ENCODE measurements at places on chromosomes 2 and 18.

DNA sequence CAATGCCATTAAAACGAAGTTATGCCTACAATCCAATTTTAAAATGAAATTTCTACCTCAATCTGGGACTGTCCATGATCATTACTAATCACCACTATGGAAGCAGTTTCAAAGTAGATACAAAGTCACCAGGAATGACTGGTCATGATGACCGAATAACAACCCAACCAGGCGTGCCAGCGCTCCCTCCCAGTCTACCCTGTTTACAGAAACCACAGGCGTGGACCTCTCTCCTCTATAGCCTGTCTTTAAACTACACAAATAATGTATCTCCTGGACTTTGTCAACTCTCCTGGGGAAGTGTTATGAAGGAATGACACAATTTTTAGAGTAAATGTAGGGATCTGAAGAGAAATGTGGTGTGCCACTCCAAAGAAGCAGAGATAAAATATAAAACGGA is 150.2 kb downstream of the SRBD1 start:
- DNase-seq, result no peak

- DNase-seq, result peak; percentile 49
These were observed at the start of gene RSAD2 for GRCh38 chr2:6877402-6878304. Gene RSAD2 (plus strand): TSS chr2:6877777. CDS start chr2:6877801, 24 bp downstream.

DNA sequence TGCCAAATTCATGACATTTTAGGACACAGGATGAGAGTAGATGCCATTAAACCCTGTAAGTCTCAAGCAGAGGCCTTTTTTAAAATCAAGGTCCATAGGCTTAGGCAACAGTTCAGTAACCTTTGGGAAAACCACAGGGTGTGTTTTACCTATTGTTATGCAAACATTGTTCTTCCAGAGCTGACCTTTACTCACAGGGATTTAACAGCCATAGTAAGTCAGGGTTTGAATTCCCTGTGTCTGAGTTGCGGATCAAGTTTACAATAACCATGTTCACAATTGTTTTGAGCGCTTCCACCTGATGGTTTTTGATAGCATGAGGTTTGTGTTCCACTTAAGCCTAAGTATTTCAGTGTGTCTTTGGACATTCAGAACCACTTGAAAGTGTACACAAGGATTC is 160.1 kb upstream of the BOD1L2 start:
- DNase-seq, result no peak

- DNase-seq, result no peak
These were observed 463.9 kb downstream of the STK39 start for GRCh38 chr2:167783261-167784083.

DNA sequence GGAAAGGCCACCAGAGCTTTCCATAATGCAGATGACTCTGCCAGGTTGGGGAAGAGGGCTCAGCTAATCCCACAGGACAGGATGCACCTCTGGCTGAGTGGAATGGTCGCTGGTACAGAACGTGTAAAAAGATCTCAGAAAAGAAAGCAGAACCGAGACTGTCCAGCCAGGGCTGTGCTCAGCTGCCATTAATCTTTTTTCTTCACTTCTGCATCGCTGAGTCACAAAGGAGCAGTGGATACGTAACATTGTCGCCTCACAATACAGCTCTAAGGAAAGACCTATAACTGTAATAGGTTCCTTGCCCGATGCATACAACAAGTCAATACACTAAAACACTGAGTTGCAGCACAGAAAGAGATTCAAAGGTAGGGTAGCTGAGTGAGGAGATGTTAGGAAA is 354.2 kb downstream of the EN1 start:
- no peak for DNase-seq

DNA sequence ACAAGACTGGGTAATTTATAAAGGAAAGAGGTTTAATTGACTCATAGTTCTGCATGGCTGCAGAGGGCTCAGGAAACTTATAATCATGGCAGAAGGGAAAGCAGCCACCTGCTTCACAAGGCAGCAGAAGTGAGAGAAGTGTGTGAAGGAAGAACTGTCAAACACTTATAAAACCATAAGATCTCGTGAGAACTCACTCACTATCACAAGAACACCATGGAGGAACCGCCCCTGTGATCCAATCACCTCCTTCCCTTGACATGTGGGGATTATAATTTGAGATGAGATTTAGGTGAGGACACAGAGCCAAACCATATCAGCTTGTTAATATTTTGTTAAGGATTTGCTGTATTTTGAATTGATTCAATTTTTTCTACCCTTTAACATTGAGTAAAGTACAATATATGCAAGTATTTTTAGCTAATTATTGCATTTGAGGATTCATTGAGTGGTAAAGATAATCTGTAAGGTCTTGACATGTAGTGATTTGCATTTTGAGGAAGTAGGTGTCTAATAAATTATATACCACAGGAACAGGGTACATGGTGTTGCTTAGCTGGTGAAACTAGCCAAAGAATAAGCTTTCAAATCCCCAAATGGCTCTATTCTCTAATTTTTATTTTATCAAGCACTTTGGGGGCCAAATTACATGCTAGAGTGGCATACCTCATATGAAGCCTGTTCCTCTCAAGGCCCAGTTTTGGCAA is 3.9 kb upstream of the C2orf69 start:
- no peak for DNase-seq

- DNase-seq, result no peak
These were observed 218.5 kb downstream of the TRIB2 start for GRCh38 chr2:12935222-12935621.

DNA sequence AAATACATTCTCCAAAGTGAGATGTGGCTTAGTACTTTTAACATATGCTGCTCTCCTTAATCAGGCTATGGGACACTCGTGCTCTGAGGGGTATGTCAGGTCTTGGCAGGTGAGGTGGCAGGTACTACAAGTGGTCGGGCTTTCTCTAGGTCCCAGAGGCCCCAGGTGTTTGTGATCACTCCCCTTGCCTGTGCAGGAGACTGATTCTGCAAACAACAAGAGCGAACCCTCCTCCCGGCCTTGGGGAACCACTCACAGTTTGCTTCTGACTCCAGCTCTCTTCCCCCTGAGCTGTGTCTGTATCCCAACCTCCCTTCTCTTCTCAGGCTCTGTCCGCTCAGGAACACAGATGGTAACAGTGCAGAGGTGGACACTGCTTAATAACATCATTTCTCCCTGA is 48.1 kb downstream of the ATOH8 start:
- DNase-seq, result no peak

DNA sequence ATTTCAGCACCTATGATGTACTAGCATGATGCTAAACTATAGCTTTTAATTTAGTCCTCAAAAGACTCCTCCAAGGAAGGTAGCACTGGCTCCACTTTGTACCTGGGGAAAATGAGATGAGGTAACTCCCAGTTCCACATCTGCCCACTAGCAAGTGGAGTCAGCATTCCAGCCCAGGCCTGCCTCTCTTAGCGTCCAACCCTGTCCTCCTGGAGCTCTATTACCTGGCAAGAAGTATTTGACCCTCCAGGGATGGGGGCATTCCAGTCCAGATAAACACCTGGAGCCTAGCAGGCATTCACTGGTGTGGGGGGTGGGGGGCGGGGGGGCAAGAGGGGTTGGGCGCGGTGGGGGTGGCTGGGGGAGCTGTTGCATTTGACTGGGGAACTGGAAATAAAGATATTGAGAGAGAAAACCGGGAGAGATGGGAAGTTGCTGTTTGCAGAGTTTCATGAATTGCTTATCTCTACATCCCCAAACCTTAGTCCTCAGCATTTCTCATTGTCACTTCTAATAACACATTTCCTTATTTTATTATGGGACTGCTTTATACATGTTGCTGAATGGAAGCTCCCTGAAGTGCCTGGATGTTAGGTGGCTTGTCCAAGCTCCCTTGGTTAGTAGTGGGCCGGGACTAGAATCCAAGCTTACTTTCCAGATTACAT is 22.0 kb upstream of the FZD5 start:
- DNase-seq, result no peak

Data from SW480 (cell line).